ENCODE measurements at places on chromosomes 6 and 20.

GRCh38 chr20:14033310-14033709 lies 38.0 kb downstream of the MACROD2 start:
- H3K4me3 ChIP-seq: no peak overlapping the region
- no peak overlapping the region for H3K27ac ChIP-seq
- H3K27me3 ChIP-seq: no peaks in the 10 kb centered on the region
- no peak for DNase-seq
- H3K36me3 ChIP-seq: no peaks in the 10 kb centered on the region
- H3K4me1 ChIP-seq: no peaks in the 10 kb centered on the region

DNA sequence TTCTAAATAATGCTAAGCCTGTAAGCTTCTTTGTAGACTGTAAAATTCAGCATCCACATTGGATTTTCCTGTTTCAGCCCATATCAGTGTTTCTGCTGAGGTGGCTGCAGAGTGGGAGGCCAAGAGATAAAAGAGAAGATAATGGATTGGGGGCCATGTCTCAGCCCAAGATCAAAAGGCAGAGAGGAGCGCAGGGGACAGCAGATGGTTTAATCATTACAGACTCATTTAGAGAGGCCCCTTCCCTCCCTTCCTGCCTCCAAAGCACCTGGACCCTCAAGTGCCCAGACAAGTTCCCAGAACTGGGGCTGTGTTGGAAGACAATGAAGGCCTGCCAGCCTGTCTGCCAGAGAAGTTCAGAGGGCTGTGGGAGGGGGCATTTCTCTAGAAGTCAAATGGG lies 20.4 kb upstream of the CTNNBL1 start:
- no peak overlapping the region for H3K27ac ChIP-seq
- DNase-seq: no peak
- no peaks in the 10 kb centered on the region for H3K36me3 ChIP-seq
- no peaks in the 10 kb centered on the region for H3K27me3 ChIP-seq

GRCh38 chr20:5189917-5190316 lies 63.1 kb downstream of the CDS2 start:
- peaks cover 92% of the 10 kb centered on the region for H3K36me3 ChIP-seq
- H3K27ac ChIP-seq: no peak overlapping the region
- no peaks in the 10 kb centered on the region for H3K27me3 ChIP-seq

DNA sequence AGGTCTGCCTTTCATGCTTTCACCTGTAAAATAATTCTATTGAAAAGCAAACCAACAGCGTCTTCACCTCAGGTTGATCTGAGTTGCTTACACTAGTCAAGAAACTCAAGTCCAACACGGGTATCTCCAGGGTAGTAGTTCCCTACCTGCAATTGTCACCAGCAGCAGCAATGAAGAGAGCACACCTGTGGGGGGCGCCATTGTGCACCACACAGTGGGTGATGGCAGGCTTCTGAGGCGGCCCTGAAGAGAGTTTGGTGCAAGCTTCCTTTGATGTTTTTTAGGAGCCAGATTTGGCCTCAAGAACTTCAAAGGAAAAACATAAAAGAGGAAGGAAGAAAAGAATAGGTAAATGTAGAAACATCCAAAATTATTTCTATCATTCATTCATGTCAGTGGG lies 45.1 kb downstream of the KIAA0319 start:
- no peaks in the 10 kb centered on the region for H3K4me1 ChIP-seq
- H3K27ac ChIP-seq: no peak overlapping the region
- H3K4me3 ChIP-seq: no peak overlapping the region
